ENCODE measurements at places on chromosomes 5 and 9.

GRCh38 chr5:176653401-176654385 is 6.4 kb downstream of the TSPAN17 start:
- DNase-seq = no peak

DNA sequence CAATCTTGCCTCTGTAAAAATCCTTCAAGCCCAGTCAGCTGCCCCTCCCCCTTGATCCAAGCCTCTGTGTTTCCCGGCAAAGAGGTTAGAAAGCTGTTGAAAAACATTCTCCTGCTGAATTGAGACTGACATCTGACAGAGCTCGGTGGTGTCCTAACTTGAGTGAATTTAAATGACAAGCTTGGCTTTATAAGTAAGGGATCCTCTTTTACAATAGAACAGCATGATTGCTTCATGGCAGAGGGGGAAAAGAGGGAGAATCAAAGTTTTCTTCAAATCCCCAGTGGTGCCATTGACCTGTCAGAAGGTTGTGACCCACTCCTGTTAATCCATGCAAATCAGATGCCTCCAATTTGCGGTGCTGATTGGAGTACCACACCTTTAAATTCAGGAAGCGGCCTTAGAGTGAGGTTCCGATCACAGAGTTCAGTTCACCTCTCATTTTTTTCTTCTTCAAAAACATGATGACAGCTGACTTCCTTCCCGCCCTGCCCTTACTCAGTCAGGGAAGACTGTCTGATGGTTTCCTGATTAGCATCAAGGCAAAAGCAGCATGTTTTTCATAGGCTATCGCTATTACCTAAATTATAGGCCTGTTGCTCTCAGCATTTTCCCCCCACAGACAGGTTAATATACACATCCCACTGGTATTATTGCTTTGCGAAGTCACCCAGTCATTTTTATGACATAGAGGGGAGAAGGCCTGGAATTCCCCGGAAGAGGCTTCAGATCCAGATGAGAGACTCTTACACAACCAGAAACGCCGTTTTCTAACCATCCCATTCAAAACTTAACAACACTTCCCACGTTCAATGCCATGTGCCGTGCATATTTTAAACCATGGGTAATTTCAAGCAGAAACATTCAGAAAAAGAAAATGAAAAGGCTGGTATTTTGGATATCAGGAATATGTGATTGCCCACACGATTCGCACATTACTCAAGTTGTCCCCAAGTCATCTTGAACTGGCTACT is 141.4 kb downstream of the EBF1 start:
- DNase-seq = no peak

DNA sequence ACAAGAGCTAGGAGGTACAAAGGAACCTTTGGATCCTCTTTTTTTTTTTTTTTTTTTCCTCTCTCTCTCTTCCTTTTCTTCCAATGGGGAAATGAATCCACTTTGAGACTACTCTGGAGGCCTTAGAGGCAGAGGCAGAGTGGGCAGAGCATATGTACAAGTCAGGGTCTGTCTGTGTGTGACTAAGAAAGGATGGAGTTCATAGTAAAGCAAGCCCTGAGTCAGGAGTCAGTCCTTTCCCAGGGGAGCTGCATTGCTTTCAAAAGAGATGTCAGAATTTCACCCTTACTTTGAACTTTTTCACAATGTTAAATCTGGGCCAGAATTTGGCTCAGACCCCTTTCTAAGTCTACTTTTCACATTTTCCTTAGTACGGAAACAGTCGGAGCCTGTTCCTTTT is 792.4 kb upstream of the C9orf72 start:
- no peak for DNase-seq

DNA sequence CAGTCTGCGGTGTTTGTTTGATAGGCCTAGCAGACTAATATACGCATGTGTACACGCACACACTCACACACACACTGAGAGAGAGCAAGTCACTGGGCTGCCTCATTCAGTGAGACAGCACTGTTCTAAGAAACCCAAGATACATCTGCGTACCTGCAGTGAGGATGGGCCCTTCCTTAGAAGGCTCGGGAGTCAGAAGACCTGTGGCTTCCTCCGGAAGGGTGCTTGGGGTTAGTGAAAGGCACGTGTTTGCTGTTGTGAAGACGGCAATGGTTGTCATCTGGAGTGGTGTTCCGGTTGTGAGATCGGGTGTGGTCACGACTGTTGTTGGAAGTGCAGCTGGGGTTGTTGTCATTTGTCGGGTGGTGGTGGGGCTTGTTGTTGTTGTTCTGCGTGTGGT is 11.7 kb downstream of the TIMD4 start:
- DNase-seq = no peak

DNA sequence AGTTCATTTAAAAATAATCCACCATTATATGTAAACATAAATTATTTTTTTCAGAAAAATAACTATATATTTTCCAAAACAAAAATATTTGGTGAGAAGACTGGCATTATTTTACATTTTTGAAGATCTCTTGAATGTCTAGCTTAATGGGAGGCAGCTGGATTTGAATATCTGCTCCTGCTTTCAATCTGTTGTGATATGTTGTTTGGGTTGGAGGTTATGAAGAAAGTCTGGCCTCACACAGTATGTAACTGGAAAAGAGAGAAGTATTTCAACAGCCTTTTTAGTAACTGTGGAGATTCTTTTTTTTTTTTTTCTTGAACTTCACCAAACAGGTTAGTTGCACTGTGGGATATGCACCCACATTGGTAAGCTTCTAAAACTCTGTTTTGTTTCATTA is 84.7 kb upstream of the SLIT3 start:
- no peak for DNase-seq

DNA sequence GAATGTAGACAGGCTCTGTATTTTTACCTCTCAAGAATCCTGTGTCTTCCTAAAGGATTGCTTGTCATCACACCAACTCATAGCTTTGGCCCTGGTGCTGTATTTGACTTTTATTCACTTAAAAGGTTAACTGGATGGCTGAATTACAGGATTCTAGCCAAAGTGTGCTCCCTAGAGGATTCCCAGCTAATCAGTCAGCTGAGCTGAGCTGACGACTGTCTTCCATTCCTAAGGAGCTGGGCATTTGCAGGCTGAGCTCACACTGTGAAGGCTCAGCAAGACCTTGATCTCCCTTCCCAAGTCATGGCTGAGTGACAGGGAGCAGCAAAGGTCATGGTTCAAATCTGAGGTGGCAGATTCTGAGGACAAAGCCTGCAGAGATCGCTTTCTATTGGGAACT is 59.0 kb upstream of the PALM2AKAP2 start:
- no peak for DNase-seq
